ENCODE measurements at places on chromosomes 1 and 21.

DNA sequence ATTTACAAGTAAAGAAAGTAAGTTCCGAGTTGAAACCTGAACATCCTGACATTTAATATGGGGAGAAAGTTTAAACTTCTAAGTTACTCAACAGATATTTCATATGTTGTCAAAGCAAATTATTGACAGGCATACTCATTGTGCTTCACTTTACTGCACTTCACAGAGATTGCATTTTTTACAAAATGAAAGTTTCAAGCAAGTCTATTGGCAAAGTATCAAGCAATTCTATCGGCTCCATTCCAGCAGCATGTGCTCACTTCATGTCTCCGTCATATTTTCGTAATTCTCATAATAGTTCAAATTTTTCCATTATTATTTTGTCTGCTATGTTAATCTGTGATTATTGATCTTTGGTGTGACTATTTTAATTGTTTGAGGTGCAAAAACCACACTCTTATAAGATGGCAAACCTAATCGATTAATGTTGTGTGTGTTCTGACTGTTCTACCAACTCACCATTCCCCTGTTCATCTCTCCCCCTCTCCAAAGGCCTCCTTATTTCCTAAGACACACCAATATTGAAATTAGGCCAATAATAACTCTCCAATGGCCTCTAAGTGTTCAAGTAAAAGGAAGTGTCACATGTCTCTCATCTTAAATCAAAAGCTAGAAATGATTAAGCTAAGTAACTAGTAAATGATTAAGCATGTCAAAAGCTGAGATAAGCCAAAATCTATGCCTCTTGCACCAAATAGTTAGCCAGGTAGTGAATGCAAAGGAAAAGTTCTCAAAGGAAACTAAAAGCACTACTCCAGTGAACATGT lies 68.2 kb upstream of the BCL9 start:
- DNase-seq = no peak

DNA sequence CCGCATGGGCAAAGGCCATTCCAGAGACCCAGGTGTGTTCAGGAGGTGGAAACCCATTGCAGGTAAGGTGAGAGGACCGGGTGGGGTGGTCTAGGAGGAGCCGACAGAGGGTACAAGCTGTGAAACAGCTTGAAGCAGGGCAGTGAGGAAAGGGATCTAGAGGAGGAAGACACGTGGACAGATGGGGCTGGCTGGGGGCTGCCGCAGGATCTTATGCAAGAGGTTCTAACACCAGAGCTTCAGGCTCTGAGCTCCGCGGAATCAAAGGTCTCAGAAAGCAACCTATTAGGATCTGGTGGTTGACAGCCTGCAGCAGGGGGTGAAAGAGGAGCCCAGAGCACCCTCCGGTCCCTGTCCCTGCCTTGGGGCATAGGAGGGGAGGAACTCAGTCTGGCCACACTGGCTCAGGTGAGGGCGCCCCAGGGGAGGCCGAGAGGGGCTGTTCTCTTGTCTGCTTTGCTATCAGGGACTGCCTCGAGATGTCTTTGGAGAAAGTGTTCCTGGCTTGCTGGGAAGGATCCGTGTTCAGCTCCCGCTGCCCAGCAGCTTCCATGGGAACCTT lies 1.9 kb downstream of the TFF1 start:
- DNase-seq = no peak

DNA sequence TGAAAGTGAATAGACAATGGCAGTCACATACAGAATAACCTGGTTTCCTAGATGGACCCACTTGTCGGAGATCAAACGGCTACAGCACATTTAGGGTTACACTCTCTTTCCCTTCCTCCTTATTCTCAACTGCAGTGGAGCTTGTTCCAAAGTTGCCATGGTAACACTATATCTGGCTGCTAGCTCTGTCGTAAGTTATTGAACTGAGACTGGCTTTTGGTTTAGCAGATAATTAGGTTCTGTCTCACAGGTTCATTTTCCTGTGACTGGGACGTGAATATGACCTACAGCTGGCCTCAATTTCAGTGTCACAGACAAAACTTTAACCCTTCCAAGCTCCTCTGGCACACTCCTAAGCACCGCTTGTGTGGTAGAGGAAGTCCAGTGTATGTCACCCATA lies 875.8 kb downstream of the USP25 start:
- DNase-seq = no peak

DNA sequence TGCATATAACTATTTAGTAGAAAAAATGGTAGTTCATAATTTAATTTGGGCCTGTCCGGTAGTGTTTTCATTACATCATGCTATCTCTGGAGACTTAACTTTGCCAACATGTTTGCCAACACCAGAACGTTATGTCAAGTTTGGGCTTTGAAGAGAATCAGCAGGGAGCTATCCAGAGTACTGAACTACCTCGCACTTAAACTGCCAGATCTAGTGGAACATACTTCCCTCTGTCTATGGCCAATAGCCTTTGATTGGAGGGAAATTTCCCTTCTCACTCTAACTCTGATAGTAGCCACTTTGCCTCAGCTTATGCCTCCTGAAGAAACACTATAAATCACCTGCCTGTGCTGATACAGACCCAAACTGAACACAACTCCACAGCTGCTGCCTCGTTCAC lies 10.0 kb downstream of the LRRC53 start:
- no peak for DNase-seq

DNA sequence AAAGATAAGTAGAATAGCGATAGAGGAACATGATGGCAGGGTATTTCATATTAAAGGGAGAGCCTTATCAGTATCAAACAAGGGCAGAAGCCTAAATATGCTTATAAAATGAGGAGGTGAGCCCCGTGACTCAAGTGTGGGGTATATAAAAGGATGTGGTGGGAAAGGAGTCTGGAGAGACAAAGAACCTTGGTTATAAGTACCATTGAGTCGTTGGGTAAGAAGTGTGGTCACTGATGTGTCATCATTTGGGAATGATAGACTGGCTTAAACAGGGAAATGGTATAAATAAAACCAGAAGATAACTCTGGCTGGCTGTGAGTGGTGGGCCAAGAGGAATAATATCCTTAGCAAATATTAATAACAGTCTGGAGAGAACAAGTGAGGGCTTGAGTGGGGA lies 10.9 kb upstream of the CD5L start:
- no peak for DNase-seq

DNA sequence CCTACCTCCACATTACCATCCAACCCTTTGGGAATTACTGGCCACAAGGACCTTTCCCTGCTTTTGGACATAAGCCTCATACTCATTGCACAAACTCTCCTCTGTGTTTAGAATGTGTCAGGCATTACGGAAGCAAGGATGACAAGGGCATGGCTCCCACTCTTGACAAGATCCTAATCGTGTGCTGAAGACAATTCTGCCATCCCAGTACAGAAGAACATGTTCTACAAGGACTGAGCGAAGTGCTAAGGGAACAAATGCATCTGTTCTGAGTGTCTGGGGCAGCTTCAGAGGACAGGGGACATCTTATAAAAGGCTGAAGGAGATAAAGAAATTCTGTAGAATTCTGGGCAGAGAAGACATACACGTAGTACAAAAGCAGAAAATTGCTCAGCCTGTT lies 378.5 kb upstream of the CAMK1G start:
- DNase-seq = no peak

DNA sequence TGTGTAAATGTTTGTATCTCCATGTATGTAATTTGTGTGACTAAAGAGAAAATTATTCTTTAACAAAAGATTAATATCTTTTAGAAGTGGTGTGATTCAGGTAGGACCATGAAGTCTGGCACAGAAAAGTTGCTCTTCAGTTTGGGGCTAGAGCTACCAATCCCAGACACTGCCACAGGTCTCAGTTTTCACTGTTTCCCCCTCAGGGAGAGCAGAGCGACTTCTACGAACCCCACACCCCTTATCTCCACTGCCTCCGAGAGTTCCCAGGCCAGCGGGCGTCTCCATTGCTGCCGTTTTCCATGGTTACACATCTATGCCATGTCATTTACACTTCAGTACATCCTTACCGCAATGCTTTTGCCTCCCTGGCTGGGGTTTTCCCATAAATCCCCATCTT lies 93.0 kb upstream of the SMYD2 start:
- no peak for DNase-seq

DNA sequence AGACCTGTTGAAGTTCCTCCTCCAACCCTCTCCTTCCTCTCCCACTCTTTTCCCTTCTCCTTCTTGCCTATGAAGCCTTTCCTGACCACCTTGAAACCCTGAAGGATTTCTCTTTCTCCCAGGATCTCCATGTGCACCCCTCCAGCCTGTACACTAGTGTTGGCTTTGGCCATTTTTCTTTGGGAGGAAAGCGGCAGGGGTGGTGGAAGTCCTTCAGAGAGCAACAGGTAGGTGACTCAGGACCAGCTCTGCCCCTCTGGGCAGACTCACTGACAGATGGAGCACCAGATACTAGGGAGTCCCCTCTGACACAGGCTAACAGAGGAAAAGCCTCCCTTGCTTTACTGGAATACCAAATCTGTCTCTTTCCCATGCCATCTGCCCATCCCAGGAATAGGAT lies 4.6 kb downstream of the SLC26A9 start:
- DNase-seq = no peak

DNA sequence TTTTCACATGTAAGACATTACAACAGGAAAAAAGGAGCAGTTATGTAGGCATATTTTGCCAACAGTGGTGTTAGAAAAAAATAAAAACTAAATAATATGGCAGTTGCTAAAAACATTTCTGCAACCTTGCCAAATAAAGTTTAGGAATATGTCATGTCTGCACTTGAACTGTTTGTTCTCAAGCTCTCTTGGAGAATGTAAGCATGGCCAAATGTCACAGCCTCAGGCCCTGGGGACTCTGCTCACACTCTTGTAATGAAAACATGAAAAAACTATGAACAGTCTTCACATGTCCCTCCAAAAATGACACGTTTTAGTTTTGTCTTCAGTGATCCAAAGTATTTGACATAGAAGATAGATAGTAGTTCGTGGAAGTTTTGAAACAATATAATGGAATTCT lies 753.3 kb downstream of the LTN1 start:
- no peak for DNase-seq

- peak; percentile 49 for DNase-seq
These were observed 735 bp downstream of the TTC13 start for GRCh38 chr1:230977761-230978490.

DNA sequence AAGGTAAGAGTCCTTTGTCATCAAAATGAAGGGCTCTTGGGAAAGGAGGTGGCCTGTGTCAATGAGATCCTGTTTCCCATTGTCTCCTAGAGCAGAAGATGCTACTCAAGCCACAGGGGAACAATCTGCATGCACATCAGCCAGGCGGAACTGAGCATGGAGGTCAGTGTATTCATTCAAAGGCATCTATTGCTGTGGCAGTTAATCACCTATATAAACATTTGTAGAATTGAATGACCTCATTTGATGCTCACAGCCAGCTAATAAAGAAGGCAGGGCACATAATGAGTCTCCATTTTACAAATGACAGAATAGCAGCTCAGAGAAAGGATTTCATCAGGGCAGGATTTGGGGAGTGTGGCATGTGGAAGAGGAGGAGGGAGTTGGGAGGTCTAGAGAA lies 5.7 kb upstream of the FYB2 start:
- DNase-seq = no peak

- peak; percentile 76 for DNase-seq
These were observed 3.4 kb upstream of the PEX10 start for GRCh38 chr1:2415801-2416208.

DNA sequence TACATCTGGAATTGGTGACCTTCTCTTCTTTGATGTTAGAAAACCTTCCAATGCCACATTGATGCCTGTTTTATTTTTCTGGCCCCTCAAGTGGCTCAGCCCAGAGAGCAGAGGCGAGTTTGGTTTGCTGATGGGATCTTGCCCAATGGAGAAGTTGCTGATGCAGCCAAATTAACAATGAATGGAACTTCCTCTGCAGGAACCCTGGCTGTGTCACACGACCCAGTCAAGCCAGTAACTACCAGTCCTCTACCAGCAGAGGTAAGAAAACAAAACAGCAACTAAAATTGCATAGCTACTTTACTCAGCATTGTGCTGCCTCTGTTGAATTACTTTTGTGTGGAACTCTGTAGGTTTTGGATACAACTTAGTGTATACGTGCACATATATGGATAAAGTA lies 97.6 kb downstream of the CC2D1B start:
- no peak for DNase-seq

GRCh38 chr1:156336242-156336641 lies 1.9 kb downstream of the CCT3 start:
- no peak for DNase-seq

DNA sequence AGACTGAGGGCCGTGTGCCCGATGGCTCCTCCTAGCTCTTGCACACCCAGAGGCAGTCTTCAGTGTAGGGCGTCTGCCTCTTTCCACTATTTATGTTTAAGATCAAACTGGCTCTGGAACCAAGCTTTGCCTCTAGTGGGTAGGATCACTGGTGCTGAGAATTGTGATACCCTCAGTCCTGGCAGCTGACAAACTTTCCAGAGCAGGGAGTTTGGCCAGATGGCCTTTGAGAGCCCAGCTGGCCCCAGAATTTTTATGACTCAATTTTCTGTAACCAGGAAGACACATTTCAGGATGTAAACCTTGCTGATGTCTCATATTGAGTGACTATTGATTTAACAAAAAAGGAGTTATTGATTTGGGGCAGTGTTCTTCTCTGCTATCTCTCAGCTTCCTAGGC lies 6.7 kb downstream of the COQ8A start:
- no peak for DNase-seq

DNA sequence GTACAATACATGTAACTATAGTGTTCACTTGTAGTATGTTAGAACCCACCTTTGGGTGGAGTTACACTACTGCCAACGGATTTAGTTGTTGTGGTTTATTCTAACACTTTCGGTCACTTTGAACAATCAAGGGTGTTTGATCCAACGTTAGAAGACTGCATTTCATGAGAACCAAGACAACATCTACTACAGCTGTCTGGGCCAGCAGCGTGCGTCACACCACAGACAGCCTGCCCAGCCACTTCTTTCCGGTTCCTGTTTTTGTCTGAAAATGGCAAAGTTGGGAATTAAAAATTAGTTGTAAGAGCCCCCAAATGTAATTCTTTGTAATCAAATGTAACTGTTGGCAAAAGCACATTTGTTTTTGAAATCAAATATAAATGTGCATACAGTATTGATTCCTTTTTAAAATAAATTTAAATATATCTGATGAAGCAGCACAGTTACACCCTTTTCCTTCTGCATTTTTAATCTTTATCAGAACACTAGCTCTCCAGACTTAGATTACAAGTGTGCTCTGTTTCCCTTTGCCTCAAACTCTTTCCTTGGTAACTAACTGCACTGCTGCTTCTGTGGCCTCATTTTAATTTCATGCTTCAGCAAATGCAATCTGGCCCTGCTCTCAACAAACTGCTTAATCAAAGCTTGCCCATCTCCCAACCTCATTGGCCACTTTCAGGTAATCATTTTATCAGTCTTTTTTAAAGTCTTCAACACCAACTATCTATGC lies 86.6 kb upstream of the DPH5 start:
- peak; percentile 76 for DNase-seq

GRCh38 chr1:10721381-10722321 lies 74.8 kb downstream of the CASZ1 start:
- DNase-seq = no peak

- DNase-seq = no peak
These were observed 110.5 kb downstream of the NGF start for GRCh38 chr1:115227346-115228082.

GRCh38 chr1:53511323-53511932 lies 52.2 kb downstream of the DMRTB1 start:
- no peak for DNase-seq
